ENCODE measurements at places on chromosomes 5 and 9.

- DNase-seq, result no peak
Observed at GRCh38 chr9:37775216-37775919, 9.5 kb downstream of the EXOSC3 start.

- DNase-seq, result no peak
Observed at GRCh38 chr5:24624872-24625271, 19.9 kb downstream of the CDH10 start.

DNA sequence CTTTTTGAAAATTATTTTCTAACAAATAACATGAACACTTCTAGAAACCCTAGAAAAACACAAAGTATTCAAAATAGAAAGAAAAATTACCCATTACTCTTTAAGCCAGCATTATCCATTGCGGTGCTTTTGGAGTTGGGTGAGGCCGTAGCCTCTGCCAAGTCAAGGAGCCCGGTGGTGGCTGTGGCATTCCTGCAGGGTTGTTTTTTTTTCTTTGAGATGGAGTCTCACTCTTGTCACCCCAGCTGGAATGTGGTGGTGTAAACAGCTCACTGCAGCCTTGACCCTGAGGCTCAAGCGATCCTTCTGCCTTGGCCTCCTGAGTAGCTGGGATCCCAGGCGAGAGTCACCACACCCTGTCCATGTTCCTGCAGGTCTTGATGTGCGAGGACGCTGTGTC lies 8.2 kb upstream of the AHRR start:
- DNase-seq, result no peak

DNA sequence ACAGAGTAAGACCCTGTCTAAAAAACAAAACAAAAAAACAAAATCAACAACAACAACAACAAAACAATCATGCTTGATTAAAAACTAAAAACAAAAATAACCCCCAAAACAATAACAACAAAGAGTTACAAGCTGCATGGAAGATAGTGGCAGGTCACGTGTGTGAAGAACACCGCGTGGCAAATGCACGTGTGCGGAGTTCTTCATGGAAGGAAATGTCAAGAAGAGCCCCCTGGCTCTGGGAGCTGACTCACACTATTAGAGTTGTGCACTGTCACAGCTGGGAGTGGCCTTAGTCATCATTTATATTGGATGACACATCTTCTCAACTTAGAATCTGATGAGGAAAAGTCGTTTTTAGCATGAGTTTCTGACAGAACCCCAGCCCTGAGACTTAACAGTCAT lies 110.5 kb downstream of the JMY start:
- no peak for DNase-seq

- peak; percentile 34 for DNase-seq
Observed at GRCh38 chr9:10612641-10613398, at the start of gene PTPRD. PTPRD (minus strand) TSS chr9:10613002.

DNA sequence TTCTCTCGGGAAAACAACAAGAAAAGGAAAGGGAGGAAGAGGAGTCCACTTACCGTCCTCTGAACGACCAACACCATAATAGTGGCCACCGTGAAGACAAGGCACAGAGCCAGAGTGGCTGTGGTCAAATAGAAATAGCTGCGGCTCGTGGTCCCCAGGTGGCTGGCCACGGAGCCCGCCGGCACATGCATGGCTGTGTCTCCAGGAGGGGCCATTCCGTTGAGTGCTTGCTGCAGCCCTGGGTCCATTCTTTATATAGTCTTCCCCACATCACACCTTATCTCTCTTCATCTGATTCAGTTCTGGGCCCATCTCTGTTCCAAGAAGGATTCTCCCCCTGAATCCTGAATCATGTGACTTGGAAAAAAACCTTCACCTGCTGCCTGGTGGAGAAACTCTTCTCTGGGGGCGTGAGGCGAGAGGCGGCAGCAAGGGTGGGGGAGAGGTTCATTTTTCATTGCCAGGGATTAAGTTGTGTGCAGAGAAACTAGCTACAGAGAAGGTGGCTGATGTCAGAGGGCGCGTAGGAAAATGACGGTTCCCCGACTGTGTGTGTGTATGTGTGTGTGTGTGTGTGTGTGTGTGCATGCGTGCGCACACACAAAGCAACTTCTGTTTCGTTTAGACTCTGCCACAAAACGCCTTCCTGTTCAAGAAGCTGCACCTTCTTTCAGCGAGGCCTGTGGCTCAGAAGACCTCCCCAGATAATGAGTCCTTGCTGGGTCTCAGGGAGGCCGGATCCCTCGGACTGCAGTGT lies at the start of gene TNFSF8:
Gene TNFSF8 (minus strand): TSS at position 536 of the 757 bp plus-strand sequence. CDS start 288 bp downstream, at position 248.
- no peak for DNase-seq

GRCh38 chr9:123361086-123361730 lies 5.2 kb downstream of the CRB2 start:
- no peak for DNase-seq

- DNase-seq, result peak; percentile 60
Observed at GRCh38 chr5:141618030-141618803, 583 bp downstream of the DIAPH1 start.

- DNase-seq, result no peak
Observed at GRCh38 chr9:89919171-89919681, 314.4 kb downstream of the GADD45G start.

- DNase-seq, result no peak
Observed at GRCh38 chr5:146697211-146697610, 181.2 kb upstream of the GPR151 start.

GRCh38 chr5:148457183-148457620 lies 73.4 kb downstream of the FBXO38 start:
- DNase-seq, result no peak

DNA sequence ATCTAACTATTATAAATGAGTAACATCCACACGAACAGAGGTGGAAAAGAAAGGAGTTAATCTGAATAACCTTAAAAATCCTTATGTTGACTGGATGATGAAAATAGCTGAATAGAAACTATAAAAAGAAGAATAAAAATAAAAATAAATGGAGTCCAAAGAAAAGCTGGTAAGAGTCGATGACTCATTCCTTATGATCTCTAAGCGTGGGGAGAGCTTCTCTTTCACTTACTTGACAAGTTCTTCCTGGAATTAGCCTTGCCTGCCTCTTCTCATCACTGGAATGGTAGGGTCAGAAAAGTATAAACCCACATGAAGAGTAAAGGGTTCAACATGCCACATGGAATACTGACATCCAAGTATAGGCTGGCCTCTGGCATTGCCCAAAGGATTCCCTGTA lies 477.0 kb upstream of the RGMB start:
- no peak for DNase-seq

- DNase-seq, result no peak
Observed at GRCh38 chr9:134196911-134197310, 32.5 kb upstream of the RNU6ATAC start.

GRCh38 chr5:122434205-122434970 lies 122.4 kb downstream of the SNCAIP start:
- no peak for DNase-seq

- no peak for DNase-seq
Observed at GRCh38 chr5:126014676-126015075, 408.5 kb upstream of the GRAMD2B start.

GRCh38 chr5:88396751-88397281 lies 128.2 kb upstream of the TMEM161B start:
- no peak for DNase-seq

DNA sequence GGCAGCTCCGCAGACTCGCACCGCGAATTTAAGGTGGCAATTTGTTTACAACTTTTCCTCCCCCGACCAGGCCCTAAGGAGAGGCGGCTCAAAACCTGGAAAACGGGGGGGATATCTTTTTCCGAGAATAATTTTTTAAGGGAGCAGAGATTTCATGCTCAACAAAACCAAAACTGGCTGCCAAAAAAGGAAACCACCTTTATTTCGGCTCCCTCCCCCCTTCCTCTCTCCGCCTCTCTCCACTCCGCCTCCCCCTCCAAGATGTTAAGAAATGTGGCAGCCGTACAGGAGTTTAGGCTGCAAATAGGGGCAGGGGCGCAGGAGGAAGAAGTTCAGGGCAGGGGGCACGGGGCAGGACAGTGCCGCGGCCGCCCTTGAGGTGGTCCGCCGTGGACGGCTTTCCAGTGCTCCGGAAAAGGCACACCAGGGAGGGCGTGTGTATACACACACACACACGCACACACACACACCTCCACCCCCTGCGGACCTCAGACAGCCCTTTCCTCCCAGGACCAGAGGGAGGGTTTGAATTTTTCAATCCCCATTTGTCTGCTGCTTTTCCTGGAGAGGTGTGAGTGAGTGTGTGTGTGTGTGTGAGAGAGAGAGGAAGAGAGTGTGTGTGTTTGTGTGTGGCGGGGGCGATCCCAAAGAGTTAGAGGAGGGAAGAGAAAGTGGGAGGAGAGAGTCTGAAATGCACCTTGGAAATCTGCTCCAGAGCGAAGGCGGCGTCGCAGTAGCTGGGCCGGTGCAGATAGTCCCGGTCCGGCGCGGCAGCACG lies 9.1 kb downstream of the PTCH1 start:
- DNase-seq, result no peak

GRCh38 chr5:62786099-62786498 lies 207.5 kb downstream of the LRRC70 start:
- peak; percentile 4 for DNase-seq

GRCh38 chr9:21266733-21267484 lies 27.1 kb upstream of the IFNA14 start:
- DNase-seq, result no peak

GRCh38 chr5:150279330-150280020 lies 10.1 kb downstream of the CAMK2A start:
- DNase-seq, result no peak

DNA sequence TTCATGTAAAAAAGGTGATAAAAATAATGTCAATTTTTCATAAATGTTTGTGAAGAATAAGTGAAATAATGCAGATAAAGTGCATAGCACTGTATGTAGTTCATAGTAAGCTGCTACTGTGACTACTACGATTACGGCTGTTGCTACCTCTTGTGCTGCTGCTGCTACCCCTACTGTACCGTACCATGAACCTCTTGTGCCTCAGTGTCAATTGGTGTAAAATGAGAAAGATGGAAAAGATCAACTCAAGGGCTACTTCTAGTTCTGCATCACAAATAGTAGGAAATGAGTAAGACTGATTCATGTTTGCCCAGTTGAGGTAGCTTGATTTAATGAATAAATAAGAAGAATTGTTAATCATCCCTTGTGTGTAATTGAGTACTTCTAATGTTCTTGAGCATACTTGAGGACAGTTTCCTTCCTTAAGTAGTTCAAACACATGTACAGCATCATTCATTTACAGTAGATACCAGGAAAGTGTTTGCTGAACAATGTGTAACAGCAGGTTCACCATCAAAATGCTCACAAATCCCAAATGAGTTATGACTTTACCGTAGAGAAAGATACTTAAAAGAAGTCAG lies 200.0 kb upstream of the ATP10B start:
- peak; percentile 87 for DNase-seq

GRCh38 chr5:45596320-45596719 lies 99.9 kb downstream of the HCN1 start:
- no peak for DNase-seq

- no peak for DNase-seq
Observed at GRCh38 chr9:26266146-26266793, 588.0 kb upstream of the TUSC1 start.

- peak; percentile 89 for DNase-seq
Observed at GRCh38 chr9:120892748-120893610, 16.0 kb upstream of the PHF19 start.

DNA sequence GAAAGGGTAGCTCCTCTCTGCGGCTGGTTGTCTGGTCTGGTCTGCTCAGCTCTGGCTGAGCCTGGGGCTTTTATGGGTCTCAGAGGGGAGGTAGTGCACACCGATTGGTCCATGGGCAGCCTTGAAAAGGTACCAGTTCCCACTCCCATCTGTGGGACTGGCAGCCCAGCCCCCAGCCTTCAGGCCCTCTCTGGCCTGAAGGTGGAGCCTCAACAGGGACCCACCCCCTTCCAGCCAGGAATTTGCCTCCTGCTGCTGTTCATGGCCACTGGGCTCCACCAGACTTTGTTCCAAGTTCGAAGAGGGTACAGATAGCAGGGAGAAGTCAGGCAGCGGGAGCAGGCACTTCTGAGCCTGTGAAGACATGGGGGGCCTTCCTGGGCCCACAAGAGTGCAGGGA lies 165.3 kb upstream of the SLC27A6 start:
- no peak for DNase-seq

DNA sequence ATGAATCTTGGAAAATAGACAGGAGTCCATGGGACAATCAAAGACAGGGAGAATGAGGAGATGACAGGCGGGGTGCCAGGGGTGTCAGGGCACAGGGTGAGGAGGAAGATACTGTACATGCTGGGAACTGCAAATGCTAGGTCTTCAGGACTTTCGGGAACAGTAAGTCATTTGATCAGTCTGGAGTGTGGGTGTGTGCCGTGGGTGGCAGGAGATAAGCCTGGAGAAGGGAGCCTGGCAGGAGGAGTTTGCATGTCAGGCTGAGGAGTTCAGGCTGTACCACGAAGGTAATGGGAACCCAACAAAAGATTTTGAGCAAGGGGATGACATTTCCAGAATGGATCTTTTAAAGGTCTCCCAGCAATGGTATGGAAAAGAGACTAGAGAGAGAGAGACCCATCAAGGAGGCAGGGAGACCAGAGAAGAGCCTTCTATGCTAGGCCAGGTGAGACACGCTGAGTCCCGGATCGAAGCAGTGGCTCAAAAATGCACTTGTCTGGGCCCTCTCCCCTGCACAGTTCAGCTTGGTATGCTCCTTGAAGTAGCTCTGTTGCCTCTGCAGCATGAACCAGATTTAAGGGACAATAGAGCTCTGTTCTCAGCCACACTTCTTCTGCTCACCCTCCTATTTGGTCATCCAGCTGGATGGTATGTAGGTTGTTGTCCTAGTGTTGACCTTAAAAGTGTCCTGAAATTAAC lies 77.0 kb upstream of the FER start:
- DNase-seq, result no peak

DNA sequence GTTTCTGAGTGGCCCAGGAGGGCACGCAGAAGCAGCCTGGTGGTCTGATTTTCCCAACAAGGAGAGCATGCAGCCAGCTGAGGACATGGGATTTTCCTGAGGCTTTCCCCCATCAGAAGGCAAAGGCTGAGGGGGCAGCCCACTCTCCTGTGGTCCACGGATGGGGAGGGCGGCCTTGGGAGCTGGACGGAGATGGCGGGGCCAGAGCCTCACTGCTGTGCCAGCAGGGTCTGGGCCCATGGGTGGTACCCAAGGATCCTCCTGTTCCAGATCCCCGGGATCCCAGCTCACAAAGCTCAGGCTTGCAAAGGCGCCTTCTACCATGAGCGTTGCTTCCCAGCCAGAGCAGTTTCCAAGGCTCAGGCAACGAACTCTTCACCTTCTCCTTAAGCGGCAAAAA lies 39.0 kb upstream of the SLC12A7 start:
- DNase-seq, result no peak
